ENCODE measurements at places on chromosomes 3 and 15.
A peak's percentile ranks its signal among the peaks of the same experiment; 100 is the strongest.

DNA sequence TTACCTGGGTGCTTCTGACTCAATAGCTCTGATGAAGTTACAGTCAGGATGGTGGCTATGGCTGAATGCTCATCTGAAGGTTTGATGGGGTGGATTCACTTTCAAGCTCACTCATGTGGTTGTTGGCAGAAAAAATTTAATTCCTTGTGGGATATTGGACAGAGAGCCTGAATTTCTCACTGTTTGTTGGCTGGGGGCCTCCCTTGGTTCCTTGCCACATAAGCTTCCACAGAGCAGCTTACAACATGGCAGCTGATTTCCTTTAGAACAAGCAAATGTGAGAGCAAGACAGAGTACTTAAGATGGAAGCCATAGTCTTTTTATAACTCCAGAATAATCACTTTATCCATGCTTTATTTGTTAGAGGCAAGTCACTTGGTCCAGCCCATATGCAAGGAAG lies 150.6 kb downstream of the PPM1L start:
- DNase-seq, result no peak

DNA sequence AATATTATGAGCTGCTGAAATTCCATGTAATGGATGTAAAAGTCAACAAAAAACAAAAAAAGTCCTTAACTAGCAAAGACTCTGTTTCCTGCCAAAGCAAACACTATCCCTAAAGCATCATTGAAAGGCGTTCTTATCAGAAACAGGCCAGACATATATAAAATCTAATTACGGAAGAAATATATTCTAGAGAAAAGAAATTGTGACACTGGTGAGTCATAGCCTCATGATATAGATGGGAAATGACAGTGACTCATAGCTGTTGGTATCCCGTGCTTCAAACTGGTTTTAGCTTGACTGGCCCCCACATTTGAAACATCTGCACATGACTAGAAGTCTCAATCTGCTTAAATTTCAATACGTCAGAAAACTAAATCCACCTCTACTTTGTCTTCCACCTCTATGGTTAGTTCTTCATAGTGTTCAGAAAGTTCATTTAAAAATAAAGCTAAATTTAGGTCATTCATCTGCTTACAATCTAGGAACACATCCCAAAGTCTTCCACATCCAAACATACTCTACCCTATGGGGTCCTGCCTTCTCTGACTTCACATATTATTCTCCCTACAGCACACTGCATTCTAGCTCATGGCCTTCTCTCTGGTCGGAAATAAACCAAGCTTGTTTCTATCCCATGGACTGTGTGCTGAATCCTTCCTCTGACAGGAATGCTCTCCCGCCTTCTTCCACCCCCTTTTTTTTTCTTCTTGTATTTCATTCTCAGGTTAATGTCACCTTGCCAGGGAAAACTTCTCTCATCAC lies 456.3 kb upstream of the ARRDC4 start:
- no peak for DNase-seq

DNA sequence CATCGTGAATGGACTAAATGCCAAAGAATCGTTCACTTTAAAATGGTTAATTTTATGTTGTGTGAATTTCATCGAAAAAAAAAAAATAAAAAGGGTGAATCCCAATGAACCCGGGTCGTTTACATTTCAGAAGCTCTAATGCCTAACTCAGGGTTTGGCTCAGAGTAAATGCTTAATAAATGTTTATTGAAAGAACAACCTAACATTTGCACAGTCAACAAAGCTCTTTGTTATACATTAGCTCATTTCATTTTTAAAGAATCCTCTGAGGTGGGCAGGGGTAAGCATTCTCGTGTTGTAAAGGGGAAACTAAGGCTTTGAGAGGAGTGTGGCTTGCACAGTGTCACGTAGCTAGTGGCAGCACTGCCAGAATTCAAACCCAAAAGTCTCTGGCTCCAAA lies 109.5 kb downstream of the RPLP1 start:
- DNase-seq, result no peak

- DNase-seq, result no peak
These were observed 51.6 kb upstream of the ARL6 start for GRCh38 chr3:97712919-97713318.

DNA sequence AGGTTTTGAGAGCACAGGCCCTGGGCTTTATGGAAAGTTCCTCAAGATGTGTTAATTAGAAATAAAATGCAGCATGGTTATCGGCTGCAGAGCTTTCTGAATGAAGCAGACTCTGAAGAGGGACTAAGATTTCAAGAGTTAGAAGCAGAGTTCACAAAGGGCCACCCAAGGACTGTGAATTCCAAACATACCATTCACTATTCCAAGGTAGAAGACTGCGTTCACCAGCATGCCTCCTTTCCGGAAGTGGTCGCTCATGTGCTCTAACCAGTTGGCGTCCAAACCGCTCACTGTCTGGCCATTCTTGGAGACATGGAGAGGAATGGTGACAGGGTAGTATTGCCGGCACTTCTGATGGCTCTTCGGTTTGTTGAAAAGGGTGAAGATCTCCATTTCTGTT lies 104.9 kb downstream of the OXNAD1 start:
- DNase-seq, result no peak

DNA sequence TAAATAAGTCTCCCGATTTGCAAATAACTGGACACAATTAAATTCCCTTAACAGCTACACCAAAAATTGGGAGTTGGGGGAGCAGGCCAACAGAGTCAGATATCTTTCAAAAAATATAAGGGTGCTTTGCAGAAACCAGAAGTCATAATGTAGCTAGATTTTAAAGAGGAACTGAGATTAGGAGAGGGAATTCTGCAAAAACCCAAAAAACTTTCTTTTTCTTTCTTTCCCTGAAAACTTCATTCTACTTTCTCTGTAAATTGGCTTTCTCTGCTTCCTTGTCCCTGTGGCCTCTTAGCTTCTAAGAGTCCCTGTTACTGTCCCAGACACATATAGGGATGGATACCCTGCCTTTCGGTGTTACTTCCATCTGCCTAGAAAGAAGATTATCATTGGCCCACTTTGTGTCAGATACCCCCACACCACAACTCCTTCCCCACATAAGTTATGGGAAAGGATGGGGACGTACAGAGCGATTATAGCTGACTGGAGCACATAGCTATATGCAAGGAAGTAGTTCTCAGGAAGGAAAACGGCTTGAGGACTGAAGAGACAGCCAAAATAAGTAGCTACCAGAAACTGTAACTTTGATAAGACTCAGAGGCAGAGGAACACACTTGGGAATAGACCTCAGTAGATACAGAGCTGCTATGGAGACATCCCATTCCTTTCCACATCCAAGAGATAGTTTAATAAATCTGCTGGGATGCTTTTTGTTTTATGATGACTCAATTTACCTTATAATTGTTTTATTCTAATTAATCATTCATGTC lies 129.1 kb upstream of the TGFBR2 start:
- no peak for DNase-seq

- DNase-seq, result no peak
These were observed 17.9 kb upstream of the LRRK1 start for GRCh38 chr15:100901296-100901695.

DNA sequence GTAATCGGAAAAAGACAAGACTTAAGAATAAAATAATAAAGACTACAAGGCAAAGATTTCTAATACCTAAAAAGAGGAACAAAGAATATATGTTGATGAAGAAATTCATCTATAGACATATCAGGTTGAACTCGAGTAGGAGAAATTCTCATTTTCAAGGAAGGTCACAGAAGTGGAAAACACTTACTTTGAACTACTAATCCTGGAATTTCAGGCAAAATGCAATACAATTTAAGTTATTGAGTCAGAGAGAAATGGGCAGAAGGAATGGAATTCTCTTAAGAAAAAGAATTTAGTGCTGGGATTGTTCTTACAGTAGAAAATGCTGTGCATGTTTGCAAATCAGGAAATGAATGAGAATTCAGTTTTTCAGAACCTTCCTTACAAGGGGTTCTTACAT lies 135.9 kb upstream of the TGFBR2 start:
- no peak for DNase-seq

- no peak for DNase-seq
These were observed 589 bp upstream of the SENP5 start for GRCh38 chr3:196867155-196867506.

DNA sequence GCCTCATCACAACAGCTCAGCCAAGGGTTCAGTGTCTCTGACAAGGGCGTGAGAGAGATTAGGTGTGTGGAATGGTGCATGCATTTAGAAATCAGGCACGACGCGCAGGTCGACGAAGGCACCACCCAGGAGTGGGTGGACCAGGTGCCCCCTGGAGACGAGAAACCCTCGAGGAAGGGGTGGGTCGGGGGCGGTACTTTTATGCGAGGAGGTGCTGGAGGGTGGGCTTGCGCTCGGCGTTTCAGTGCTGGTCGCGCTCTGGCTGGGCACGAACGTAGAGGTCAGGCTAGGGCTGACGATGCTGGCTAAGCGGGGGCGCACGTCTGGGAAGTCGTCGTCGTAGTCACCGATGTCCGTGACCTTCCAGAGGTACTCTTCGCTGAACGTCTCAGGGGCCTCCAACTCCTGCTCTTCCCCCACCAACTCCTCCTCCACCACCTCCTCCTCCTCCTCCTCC lies 393 bp downstream of the ERICH6 start:
- peak; percentile 14 for DNase-seq

GRCh38 chr3:25038271-25038670 lies 389.8 kb upstream of the RARB start:
- no peak for DNase-seq

DNA sequence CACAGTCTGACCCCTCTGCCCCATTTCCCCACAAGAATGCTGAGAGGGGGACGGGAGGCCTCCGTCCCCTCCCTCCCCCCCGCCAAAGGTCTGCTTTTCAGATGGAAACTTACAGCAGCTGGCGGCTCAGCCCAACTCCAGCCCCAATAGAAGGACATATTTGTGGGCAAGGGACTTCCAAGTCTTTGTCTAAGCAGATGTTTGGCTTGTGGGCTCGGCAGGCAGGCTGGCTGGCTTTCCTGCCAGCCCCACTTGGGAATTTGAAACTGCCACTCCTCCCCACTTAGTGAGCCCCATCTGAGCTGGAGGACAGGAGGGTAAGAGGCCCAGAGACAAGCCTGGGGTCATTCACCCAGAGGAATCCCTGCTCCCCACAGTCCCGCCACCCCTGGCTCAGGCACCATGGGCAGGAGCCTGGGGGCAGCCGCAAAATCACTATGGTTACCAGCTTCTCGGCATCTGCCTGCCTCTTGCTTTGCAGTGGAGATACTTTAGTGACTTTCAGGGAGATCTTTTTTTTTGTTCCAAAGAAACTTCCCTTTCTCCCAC lies 53.6 kb downstream of the LMCD1 start:
- DNase-seq, result no peak

- DNase-seq, result no peak
These were observed 152.8 kb downstream of the UACA start for GRCh38 chr15:70610541-70610940.

DNA sequence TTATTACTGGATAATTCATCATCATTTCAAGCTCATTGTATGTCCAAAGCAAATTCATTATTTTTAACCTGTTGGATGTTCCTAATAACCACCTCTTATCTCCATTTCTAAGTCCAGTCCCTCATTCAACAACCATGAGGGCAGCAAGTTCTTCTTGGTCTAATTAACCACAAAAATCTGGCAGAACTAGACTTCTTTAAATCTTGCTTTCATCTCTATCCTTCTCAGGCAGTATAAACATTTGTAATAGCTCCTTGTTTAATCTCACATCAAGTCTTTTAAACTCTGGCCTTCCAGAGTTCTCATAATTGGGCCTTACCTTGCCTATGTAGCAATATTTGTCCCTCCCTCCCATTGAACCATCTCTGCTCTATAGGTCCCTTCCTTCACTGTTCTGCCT lies 17.0 kb upstream of the GHSR start:
- no peak for DNase-seq

DNA sequence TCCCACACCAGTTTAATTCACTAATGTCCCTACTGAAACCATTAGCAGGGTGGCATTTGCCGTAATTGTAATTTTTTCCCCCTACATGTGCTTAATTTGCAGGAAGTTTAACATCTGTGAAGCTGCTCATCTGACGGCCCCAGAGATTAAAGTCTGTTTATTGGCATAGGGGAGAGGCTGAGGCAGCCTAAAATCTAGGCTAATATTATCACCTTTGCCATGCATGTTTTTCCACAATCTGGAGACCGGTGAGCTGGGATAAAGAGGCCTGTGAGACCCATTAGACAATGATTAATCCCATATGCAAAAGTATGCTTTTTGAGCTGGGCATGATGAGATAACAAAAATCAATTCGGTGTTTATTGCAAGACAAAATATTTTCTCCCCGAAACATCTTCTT lies 561.2 kb upstream of the ALCAM start:
- DNase-seq, result no peak

GRCh38 chr3:116064646-116065045 lies 380.6 kb downstream of the LSAMP start:
- no peak for DNase-seq

DNA sequence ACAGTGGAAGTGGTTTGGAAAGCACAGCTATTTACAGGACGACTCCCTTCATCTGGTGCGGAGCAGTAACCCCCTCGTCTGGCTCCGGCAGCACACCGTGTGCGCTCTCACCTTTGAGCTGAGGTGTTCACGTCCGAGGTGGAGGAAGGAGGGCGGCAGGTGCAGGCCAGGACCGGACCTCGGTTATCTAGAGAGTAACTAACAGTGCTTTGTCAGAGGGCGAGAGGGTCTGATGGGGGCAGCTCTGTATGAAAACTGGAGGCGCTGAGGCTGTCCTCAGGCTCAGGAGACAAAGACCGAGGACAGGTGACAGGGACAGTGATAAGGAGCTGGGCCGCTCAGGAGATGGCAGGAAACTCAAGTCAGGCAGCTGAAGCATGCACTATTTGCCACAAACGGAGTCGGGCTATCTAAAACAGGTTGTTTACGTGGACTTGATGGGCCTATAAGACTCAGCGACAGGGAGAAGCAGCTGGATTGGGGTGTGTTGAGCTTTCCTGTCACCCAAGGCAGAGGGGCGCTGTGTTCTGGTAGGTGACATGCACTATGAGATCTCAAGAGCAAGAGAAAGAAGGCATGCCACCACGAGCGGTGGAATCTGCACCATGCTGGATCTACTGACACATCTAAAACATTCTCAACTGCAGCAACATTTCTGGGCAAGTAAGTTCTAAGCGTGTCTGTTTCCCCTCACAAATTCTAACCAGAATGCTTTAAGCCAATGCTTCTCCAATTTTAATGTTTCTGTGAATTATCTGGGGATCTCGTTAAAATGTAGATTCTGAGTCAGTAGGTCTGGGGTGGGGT lies 155.2 kb downstream of the XXYLT1 start:
- DNase-seq, result no peak

DNA sequence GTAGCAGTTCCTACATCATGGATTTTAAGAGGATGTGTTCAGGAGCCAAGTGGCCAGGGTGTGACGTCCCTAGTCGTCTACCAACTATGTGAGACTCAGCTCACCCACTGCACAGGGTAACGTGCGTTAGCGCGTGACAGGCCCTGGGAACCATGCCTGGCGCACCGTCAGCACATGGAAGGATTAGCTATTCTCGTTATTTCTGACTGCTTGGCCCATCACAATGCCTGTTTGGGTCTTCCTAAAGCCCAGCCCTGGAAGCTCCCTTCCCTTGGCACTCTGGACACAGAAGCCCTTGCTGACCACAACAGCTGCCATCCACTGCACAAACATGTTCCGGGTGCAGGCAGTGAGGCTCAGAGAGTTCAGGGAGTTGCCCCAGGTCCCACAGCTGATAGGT lies 91.0 kb upstream of the RPL32 start:
- DNase-seq, result no peak

GRCh38 chr3:39178553-39178952 lies 13.8 kb downstream of the XIRP1 start:
- no peak for DNase-seq

Data from stimulated activated CD8-positive, alpha-beta memory T cell treated with anti-CD3 and anti-CD28 coated beads, Interleukin-7, amount 100 ng/mL, for 1 hour (primary cell).